ENCODE measurements at places on chromosomes 2 and 18. TPM values are rescaled to one million over a fixed set of nuclear protein-coding genes. Genes with fewer than 3 reads are reported as not detected.

The ABCB11 gene
- total RNA-seq, result 0.07 TPM

The GPR17 gene
- 6.4 TPM for total RNA-seq

The GALNT5 gene
- total RNA-seq, result 0.20 TPM

The TMEM182 gene
- 7.9 TPM for total RNA-seq

The C2orf72 gene
- 3.3 TPM for total RNA-seq

The SMYD1 gene
- total RNA-seq, result not detected

The CHRND gene
- total RNA-seq, result 5.8 TPM

The EIF2AK2 gene
- total RNA-seq, result 37.3 TPM

The ARHGAP28 gene
- 20.2 TPM for total RNA-seq

The AOX1 gene
- total RNA-seq, result 2.8 TPM

Measured in neural crest cell (in vitro differentiated cells).